ENCODE measurements at places on chromosomes 1 and 21.

DNA sequence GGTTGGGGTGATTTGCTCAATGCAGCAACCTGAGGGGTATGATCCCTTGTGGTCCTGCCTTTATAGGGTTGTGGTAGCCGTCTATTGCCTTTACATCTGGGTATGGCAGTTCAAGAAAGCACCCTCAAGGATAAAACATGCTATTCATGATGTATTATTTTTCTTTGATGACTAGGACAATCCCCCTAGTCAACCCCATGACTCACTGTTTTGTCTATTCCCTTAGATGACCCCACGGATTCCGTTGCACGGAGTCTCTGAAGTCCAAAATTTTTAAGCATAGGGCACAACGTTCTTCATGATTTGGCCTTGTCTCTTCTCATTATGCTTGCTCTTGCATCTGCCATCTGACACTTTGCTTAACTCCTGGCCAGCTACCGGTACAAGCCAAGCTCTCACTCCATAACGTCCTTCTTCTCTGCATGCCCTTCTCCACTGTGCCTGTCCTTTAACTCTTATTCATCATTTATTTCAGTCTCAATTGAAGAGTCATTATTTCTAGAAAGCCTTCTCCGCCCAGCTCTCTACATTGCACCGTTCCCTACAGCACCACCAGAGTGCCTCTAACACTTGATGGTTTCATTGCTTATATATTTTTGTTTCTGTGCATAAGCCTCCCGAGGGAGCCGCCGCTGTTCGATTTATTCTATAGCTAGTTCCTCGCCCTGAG lies 838 bp upstream of the DISP1 start:
- no peak for DNase-seq

- no peak for DNase-seq
These were observed 8.0 kb upstream of the NAV1 start for GRCh38 chr1:201530741-201531531.

GRCh38 chr1:31054349-31054748 lies 11.2 kb downstream of the PUM1 start:
- no peak for DNase-seq

- no peak for DNase-seq
These were observed 28.3 kb upstream of the COX20 start for GRCh38 chr1:244807138-244807537.

DNA sequence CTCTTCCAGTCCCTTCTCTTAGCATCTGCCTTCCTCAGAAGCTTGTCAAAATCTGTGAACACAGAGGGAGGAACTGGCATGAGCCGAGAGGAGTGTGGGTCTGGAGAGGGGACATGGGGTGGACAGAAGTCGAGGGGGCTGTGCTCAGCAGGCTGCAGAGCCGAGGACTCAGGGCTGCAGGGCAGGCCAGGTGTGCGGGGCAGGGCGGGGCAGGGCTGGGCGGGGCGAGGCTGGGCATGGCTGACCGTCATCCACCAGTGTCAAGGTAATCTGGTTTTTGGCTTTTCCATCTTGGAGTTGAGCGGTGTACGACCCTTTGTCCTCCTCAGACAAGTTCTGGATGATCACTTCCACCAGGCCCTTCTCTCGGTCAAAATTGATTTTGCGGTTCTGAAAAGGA lies 44.0 kb downstream of the MYOM3 start:
- DNase-seq, result no peak

- no peak for DNase-seq
These were observed 42.1 kb downstream of the ARHGEF10L start for GRCh38 chr1:17581389-17582123.

GRCh38 chr21:38310646-38311485 lies 54.1 kb downstream of the KCNJ15 start:
- DNase-seq, result no peak

DNA sequence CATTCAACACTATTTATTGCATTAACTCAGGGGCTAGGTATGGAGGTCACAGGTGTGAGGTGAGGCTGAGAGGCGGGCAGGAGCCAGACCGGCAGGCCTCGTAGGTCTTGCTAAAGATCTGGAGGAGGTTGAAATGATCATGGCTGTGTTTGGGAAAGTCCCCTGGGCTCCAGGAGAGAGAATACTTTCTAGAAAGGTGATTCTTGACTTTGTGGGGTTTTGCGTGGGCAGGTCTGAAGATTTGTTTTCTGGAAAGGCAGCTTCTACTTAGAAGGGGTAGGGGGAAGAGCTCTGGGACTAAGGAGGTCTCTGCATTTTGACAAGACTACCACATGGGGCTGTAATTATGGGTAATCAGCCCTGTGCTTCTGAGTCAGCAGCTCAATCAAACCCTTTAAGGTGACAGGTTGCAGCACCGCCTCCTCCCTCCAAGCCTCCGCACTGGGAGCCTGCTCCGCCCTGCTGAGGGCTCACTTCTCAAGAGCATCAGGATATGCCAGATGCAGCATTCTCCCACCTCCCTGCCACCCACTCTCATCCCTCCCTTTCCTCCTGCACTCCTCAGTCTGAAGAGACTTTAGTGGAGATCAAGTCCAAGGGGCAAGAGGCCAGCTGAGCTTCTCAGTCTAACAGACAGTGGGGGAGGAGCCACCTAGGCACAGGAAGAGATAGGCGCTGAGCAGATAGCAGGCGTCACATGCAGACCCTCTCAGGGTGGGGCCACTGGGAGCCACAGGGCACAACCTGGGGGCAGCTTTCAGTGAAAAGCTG lies 30.5 kb downstream of the SLC30A1 start:
- DNase-seq, result no peak

- DNase-seq, result no peak
These were observed 268.9 kb downstream of the HHAT start for GRCh38 chr1:210597555-210598134.

DNA sequence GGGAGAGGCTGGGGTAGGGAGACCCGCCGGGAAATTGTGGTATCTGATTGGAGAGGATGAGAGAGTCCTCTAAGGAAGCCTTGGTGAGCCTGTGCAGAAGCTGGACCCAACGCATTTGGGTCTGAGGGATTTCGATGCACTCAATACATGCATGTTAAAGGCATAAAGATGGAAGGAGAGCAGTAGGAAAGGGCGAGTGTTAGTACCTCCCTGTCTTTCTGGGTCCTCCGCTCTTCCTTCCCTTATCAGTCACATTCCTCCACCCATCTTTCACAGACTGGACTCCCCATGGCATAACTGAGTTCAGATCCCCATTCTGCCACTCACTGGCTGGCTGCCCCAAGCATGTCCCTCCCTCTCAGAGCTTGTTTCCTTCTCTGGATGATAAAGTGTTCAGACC lies 7.3 kb downstream of the RGS16 start:
- DNase-seq, result no peak

DNA sequence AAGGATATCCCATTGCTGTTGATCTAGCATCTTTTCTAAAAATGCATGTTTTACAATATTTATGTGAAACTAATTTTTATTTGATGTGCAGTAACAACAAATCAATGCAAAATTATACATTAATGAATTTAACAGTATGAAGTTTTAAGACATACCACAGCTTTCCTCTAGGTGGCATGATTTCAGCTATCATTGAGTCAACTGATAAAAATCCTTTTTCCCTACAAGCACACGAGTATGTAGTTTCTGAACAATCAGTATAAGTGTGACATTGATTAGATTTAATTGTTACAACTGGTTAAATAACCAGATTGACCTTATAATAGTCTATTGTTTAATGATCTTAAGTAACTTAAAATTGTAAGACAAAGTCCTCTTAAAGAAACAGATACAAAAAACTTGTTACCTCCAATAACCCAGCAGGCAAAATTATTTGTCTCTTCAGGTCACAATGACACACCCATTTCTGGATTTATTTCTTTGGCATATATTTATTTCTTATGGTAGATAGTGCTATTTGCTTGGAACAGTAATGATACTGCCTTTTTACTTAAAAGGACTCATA lies 5.8 kb upstream of the TGFB2 start:
- DNase-seq, result no peak

DNA sequence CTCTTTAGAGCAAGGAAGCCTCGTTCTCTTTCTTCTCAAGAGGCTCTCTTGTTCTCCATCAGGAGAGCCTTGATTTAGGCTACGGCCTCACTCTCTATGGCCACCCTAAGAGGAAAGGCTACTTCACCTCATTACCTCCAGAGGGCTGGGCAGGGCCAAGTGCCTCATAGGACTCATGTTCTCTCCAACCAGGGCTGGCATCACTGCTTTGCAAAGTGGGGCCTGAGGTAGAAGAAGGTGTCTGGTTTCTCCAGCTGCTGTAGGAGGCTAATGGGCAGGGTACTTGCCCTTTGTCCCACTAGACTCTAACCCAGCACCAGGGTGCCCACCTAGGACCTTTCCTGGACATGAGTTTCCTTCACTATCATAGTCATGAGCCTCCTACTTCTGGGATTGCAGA lies 2.1 kb upstream of the ATXN7L2 start:
- no peak for DNase-seq
